Suprapubic skin (tissue), 4 donors: ENCODE measurements at places on chromosomes 13 and 19.

GRCh38 chr19:57682226-57682766 is 519 bp downstream of the ZNF551 start:
- DNase-seq: no peak

DNA sequence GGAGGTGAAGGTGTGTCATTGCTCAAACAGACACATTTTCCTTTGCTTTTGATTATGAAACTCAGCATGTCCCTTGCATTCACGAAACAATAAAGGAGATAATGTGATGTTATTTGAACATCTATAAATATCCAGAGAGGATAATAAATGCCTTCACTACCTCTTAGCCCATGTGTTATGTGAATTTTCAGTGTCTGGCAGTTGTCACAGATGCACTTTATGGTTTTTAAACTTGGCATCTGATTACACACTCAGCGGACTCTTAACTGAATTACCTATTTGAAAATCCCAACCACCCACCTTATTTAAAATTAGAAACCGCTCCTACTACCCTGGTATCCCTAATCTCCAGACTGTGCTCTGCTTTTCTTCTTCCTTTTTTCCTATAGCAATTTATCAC is 254.2 kb downstream of the COG6 start:
- DNase-seq: no peak

GRCh38 chr19:12748489-12748888 is 3.1 kb upstream of the BEST2 start:
- DNase-seq: no peak

- no peak for DNase-seq
These were observed 6.9 kb upstream of the PLEKHF1 start for GRCh38 chr19:29658221-29658991.

GRCh38 chr13:29621841-29622240 is 26.4 kb upstream of the SLC7A1 start:
- DNase-seq: no peak

DNA sequence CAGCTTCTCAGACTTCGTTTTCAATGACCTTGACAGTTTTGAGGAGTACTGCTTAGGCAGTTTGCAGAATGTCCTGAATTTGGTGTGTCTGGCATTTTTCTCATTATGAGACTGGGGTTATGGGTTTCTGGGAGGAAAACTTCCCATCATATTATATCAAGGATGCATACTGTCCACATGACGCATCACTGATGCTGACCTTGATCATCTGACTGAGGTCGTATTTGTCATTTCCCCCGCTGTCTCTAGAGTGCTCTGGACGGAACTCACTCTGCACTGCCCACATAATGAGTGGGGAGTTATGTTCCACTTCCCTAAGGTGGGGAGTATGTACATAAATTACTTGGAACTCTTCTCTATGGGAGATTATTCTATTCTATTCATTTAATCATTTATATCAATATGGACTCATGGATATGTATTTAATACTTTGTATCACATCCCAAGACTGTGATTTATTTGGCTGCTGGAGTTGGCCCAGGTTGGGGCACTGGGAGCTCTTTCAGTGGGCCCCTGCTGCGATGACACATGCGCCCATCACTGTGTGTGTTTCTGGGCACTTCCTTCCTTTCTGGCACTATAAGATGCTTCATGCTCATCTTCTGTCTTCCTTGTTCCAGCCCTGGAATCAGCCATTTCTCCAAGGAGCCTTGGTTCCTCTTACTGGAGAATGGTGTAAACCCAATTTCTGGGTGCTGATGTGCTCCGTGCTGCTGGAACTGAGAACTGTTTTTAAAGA is 138.6 kb downstream of the MIPEP start:
- DNase-seq: no peak

DNA sequence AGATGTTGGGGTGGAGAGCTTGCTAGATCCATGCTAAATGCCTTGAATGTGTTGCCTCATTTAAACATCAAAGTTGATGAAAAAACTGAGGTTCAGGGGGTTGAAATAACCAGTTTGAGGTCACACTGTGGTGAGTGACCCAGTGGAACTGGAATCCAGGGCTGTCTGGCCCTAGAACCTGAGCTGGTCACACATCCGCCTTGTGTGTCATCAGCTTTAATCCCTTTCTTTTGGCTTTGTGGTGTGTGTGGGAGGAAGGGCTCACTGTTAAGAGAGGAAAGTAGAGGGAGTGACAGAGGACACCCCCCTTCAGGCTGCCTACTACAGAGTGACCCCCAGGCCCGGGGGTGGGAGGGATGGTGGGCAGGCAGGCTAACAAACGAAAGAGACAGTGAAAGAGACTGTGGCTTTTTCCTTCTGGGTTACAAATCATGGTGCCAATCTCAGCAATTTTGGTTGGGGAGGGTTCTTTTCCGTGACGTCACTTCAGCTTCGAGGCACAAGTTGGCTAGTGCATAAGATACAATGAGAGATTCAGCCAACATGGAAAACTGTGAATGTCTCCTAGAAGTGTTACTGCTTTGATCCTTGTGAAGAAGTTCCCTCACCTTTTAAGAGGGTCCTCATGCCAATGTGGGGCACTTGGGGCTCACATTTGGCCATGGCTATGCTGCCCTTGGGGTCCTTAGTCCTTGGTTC is 164.9 kb downstream of the DLEU7 start:
- DNase-seq: no peak

DNA sequence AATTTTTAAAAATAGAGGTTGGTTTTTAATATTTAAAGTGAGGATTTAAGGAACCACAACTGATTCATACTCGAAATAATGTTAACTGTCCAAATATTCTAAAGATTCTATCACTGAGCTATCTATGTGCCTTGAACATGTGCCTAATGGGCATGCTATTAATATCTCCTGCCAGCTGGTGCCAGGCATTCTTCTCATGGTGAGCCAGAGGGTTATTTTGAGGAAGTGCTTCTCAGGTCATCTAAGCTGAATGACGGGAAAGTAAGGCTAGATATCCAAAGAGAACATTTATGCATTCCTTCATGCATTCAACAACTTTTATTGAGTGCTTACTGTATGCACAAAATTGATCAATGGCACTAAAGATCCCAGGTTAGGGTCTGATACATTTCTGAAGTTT is 138.2 kb downstream of the PIBF1 start:
- DNase-seq: no peak

DNA sequence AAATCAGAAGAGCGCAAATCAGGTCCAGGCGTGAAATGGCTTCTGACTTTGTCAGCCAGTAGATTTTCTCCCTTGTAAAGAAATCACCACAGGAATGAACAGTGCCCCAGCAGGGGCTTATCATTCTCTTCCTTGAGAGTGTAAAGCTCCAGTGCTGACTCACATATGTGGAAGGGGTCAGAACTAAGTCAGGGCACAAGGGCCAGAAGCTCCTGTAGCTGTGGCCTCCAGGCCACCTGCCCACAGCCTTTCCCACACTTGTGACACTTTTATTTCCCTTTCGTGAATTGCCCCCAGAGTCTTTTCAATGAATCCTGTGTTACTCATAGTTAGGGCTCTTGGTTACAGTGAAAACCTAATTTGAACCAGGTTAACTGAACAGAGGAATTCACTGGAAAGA is 99.6 kb downstream of the SUCLA2 start:
- DNase-seq: no peak

- no peak for DNase-seq
These were observed 242.4 kb downstream of the KCNRG start for GRCh38 chr13:50257646-50258045.

DNA sequence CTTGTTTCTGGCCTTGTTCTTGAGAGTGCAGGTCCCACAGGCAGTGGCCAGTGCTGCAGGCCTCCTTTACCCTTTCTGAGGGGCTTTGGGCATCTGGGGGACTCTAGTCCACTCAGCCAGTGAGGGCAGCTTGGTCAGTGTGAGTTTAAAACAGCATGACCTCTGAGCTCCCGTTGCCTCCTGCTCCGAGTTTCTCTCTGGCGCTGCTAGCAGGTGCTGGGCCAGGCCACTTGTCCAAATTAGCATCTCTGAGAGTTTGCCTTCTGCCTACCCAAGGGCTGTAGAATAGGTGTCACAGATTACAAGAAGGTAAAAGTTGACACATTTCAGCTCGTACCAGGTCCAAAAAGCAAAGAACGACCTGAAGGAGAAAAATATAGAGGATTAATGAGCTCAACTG is 105.9 kb downstream of the SIPA1L3 start:
- DNase-seq: no peak

DNA sequence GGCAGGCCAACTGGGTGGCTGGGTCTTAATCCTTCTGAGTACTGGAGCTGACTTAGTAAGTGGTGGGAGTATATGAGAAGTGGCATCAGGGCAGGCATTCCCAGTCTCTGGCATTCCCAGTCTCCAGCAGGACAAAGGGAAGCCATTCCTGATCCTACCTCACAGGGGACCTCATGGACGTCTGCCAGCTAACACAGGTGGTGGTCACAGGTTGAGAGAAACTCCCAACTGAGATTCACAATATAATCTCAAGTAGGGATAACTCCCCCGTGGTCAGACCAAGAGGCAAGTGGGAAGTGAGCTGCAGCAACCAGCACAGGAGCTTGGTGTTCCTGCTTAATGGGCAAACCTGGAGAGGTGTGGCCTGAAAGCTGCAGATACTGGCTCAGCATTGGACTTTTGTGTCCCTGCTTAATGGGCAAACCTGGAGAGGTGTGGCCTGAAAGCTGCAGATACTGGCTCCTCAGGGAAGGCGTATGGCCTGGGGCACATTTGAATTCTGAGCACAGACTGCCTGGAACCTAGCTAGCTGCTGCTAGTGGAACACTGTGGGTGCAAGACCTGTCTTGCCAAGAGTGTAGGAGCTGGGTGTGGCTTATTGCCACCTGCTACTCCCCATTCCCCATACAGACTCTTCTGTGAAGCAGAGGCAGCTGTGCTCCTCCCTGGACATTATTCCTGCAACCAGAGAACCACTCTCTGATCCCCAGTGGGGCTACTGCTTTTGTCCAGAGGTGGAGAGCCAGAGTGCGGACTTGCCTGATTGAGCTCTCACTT is 25.9 kb upstream of the OR10H2 start:
- DNase-seq: no peak

DNA sequence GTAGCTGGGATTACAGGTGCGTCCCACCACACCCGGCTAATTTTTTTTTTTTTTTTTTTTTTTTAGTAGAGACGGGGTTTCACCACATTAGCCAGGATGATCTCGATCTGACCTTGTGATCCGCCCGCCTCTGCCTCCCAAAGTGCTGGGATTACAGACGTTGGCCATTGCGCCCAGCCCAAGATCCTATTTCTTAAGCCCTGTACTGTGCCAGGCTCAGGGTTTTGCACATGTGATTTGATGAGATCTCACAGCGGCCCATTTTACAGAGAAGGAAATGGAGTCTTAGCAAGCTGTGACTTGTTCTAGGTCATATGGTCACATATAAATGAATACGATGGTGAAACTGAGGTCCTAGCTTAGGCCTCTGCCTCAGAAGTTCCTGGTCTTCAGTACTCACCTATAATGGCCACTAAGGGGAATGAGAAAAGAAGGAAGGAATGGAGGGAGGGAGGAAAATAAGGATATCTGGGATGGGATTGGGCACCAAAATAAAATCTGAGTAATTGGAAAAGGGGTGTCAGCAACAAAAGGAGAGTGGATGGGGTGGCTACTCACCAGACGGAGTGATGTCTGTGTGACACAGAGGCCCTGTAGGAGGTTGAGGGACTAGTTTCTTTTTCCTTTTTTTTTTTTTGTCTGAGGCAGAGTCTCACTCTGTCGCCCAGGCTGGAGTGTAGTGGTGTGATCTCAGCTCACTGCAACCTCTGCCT is 1.3 kb downstream of the OSCAR start:
- no peak for DNase-seq

DNA sequence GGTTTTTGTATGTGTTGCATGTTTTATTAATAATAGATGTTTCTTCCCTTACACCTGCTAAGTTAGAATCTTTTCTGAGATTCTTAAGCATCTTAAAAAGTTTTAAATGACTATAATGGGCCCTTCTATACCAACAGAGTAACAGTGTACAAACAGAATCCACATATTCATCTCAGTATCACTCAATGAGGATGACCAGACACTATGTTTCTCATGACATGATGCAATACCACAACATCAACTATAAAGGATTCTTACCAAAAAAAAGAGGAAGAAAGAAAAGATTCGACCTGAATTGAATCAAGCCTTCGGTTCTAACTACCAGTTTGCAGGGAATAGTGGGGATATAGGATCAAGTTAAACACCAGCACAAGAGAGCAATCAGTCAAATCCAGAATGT is 56.5 kb downstream of the INTS6 start:
- DNase-seq: no peak

DNA sequence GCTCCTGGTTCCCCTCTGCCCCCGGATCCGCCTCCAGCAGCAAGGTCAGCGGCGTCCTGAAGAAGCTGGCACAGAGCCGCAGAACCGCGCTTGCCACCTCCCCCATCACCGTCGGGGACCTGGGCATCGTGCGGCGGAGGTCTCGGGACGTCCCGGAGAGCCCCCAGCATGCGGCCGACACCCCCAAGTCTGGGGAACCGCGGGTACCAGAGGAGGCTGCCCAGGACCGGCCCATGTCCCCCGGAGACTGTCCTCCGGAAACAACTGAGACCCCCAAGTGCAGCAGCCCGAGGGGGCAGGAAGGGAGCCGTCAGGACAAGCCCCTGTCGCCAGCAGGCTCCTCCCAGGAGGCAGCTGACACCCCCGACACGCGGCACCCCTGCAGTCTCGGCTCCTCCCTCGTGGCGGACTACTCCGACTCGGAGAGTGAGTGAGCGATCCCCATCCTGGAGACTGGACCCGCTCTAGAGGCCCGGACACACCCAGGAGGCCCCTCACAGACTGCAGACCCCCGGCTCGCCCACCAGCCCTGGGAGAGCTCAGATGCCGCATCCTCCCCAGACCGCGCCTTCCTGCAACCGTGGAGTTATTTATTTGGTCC is 1.6 kb upstream of the MRI1 start:
- DNase-seq: no peak

- no peak for DNase-seq
These were observed 607 bp downstream of the NFIC start for GRCh38 chr19:3366753-3367627.

- DNase-seq: no peak
These were observed 556 bp downstream of the CACTIN start for GRCh38 chr19:3625996-3626472.

DNA sequence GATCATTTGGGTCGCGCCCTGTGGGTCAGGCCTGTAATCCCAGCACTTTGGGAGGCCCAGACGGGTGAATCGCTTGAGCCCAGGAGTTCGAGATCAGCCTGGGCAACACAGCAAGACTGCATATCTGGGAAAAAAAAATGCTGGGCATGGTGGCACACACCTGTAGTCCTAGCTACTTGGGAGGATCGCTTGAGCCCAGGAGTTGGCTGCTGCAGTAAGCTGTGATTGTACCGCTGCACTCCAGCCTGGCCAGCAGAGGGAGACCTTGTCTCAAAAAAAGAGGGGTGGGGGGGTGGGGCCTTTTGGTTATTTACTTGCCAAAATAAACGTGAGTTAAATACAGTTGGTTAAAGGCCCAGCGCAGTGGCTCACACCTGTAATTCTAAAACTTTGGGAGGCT is 9.8 kb upstream of the ZNF544 start:
- DNase-seq: no peak

- DNase-seq: peak; percentile 74
These were observed at the start of gene TSC22D1 for GRCh38 chr13:44575741-44576350. TSS of gene TSC22D1 (minus strand) at chr13:44576330. CDS start at chr13:44576074, 256 bp downstream.

- DNase-seq: no peak
These were observed 1.1 kb downstream of the UBXN6 start for GRCh38 chr19:4456476-4456842.

GRCh38 chr19:49952479-49952836 is 8.5 kb downstream of the SIGLEC11 start:
- no peak for DNase-seq
